COLO829 (cell line): ENCODE measurements at places on chromosomes 16 and 17.

- DNase-seq: peak; percentile 48
These were observed 56.5 kb downstream of the DNAH2 start for GRCh38 chr17:7774055-7774521.

DNA sequence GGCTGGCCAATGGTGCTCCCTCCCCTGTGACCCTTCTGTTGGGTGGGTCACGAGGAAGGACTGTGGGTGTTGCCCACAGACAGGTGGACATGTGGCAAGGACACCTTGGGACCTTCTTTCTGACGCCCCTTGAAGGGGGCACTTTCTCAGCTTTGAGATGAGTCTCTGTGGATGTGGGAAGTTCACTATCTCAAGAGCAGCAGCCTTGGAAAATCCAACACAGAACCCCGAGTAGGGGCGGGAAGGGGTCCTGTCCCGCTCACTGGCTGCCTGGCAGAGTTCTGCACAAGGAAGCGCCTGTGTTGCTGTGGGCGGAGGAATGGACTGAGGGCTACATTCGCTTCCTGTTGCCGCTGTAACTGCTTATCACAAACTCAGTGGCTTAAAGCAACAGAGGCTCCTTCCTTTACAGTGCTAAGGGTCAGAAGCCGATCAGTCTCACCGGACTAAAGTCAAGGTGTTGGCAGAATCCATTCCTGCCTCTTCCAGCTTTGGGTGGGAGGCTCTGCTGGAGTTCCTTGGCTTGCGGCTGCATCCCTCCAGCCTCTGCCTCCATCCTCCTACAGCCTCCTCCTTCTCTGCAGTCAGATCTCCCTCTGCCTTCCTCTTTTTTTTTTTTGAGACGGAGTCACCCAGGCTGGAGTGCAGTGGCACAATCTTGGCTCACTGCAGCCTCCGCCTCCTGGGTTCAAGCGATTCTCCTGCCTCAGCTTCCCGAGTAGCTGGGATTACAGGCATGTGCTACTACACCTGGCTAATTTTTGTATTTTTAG is 305.2 kb downstream of the SEC14L1 start:
- peak; percentile 52 for DNase-seq

- no peak for DNase-seq
These were observed 4.1 kb downstream of the USH1G start for GRCh38 chr17:74918906-74919305.

- peak; percentile 62 for DNase-seq
These were observed 3.3 kb downstream of the CD2BP2 start for GRCh38 chr16:30351586-30352419.

DNA sequence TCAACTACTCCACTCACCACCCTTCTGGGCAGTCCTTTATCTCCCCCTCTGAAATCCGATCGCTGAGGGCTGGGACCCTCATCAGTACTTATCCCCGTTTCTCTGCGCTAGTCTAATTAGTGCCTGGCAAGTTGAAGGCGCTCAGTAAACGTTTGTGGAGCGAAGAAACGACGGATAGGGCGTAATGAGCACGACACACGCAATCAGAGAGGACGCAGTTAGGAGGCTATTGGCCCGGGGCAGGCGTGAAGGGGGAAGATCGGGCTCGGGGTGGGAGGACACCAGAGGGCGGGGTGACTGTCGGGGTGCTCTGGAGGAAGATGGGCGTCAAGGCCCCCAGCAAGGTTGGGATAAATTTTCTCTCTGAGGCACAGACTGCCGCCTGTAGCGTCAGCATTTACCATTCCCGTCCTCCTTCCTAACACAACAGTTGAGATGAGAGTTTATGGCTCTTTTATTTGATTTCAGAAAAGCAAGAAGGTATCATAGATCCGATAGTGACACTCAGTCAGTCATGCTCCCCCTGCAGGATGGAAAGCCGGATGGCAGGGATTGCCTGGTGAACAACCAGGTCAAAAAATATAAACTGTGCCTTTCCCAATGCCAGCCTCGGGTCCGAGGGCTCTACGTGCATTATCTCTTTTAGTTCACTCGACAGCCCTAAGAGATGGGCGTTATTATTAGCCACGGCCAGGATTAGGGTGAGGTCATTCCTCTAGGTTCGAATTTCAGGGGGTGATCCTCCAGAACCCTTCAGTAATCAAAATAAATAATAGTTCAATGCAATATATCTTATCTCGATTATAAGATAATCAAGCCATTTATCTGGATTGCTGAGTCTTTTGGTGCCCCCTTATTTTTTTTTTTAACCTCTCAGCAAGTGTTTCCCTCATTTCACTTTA is 9.5 kb upstream of the ARL4D start:
- DNase-seq: peak; percentile 68

GRCh38 chr16:1871974-1872635 is at the start of gene MEIOB:
Gene MEIOB (minus strand): TSS chr16:1872164. CDS start chr16:1868175, 3,989 bp downstream.
- peak; percentile 39 for DNase-seq

DNA sequence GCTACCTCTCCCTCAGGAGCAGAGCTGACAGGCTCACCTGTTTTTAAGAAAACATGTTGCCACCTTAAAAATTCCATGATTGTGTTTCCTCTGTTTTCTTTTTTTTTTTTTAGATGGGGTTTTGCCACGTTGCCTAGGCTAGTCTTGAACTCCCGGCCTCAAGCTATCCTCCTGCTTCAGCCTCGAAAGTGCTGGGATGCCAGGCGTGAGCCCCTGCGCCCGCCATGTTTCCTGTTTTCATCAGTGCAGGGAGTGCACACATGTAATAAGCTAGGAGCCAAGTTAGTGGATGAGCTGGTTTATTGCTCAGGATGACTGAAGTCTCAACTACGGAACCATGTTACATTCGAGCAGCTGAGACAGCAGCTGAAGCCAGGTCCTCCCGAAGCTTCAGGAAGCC is 13.6 kb downstream of the MRM3 start:
- no peak for DNase-seq
